Effector memory CD4-positive, alpha-beta T cell (primary cell): ENCODE measurements at places on chromosomes 4 and X.

- H3K27ac ChIP-seq, result no peak overlapping the region
- DNase-seq, result no peak
- H3K4me3 ChIP-seq, result no peak overlapping the region
- H3K4me1 ChIP-seq, result no peaks in the 10 kb centered on the region
- H3K27me3 ChIP-seq, result no peaks in the 10 kb centered on the region
Observed at GRCh38 chr4:106914223-106914622, 121.9 kb downstream of the DKK2 start.

DNA sequence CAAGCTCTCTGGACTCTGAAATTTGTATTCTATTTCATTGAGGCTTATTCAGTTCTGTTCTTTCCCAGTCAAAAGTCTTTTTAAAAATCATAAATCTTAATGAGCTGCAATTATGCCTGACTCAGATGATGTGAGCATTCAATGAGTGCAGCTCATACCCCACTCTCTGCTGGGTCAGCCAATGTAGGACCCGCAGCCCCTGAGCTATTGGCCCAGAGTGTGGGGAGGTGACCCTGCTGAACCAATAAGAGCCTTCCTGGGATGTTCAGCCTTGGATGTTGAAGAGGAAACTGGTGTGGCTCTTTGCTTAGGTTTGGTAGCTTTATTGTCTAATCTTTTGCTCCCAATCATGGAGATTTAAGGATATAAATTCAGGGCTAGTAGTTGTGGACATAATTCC is 12.1 kb upstream of the TCEAL4 start:
- H3K27me3 ChIP-seq, result no peaks in the 10 kb centered on the region
- H3K4me3 ChIP-seq, result no peak overlapping the region
- H3K4me1 ChIP-seq, result no peaks in the 10 kb centered on the region

- H3K4me1 ChIP-seq, result peaks cover 16% of the 10 kb centered on the region
- H3K4me3 ChIP-seq, result no peak overlapping the region
- DNase-seq, result no peak
- H3K27me3 ChIP-seq, result no peaks in the 10 kb centered on the region
- no peak overlapping the region for H3K27ac ChIP-seq
Observed at GRCh38 chr4:37812713-37813112, 13.8 kb upstream of the PGM2 start.

GRCh38 chrX:39267176-39267575 is 465.9 kb downstream of the MID1IP1 start:
- no peak overlapping the region for H3K27ac ChIP-seq
- no peak for DNase-seq
- no peak overlapping the region for H3K4me3 ChIP-seq
- no peaks in the 10 kb centered on the region for H3K36me3 ChIP-seq
- H3K27me3 ChIP-seq, result no peaks in the 10 kb centered on the region
- no peaks in the 10 kb centered on the region for H3K4me1 ChIP-seq

- H3K27ac ChIP-seq, result no peak overlapping the region
- H3K36me3 ChIP-seq, result no peaks in the 10 kb centered on the region
- H3K27me3 ChIP-seq, result no peaks in the 10 kb centered on the region
- no peak overlapping the region for H3K4me3 ChIP-seq
- no peaks in the 10 kb centered on the region for H3K4me1 ChIP-seq
Observed at GRCh38 chr4:175810073-175810730, 1.9 kb downstream of the GPM6A start.

DNA sequence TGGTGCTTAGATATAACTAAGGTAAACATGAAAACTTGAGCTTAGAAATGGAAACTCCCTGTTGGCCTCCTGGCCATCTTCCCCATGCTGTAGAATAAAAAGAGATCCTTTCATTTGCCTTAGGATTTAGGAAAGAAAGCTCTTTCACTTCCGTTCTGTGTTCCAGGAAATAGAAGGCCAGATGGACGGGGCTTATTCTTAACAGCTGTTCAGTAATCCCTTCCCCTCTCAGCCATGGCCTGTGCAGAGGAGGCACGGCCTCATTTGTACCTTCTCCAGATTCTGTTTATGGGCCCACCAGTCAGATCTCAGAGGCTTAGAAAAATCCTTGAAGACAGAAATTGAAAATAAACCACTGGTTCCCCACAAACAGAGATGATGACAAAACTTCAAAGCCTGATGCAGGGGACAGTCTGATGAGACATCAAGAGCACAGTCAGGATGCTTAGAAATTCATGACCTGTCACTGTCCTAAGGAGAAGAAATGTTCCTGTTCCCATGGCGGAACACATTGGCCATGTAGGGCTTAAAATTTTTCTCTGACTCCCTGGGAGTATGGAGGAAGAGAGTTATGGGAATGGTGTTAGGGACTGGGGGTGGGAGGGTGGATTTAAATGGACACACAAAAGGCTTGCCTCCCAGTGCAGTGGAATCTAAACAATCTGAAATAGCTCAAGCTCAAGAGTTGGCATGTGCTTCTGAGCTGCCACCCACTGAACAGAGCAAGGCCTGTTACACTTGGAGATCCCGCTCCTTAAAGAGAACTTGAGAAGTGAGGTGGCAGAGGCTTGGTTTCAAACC is 188.8 kb downstream of the SOWAHB start:
- H3K4me1 ChIP-seq, result no peaks in the 10 kb centered on the region
- no peaks in the 10 kb centered on the region for H3K36me3 ChIP-seq
- H3K27me3 ChIP-seq, result no peaks in the 10 kb centered on the region

- no peaks in the 10 kb centered on the region for H3K36me3 ChIP-seq
- no peak overlapping the region for H3K27ac ChIP-seq
- no peaks in the 10 kb centered on the region for H3K4me1 ChIP-seq
- no peaks in the 10 kb centered on the region for H3K27me3 ChIP-seq
Observed at GRCh38 chr4:138650495-138650894, 365.1 kb upstream of the NOCT start.

- no peak overlapping the region for H3K4me3 ChIP-seq
- H3K36me3 ChIP-seq, result no peaks in the 10 kb centered on the region
- no peak overlapping the region for H3K27ac ChIP-seq
- DNase-seq, result no peak
Observed at GRCh38 chrX:130772776-130773143, 130.2 kb downstream of the ENOX2 start.

GRCh38 chrX:150690126-150690525 is 3.1 kb upstream of the MTMR1 start:
- peaks cover 29% of the 10 kb centered on the region for H3K4me1 ChIP-seq
- H3K27me3 ChIP-seq, result no peaks in the 10 kb centered on the region
- no peak overlapping the region for H3K4me3 ChIP-seq
- no peak for DNase-seq
- peak overlapping the region; percentile 27 for H3K27ac ChIP-seq

GRCh38 chrX:143648705-143649104 is 12.8 kb upstream of the SLITRK4 start:
- no peaks in the 10 kb centered on the region for H3K4me1 ChIP-seq
- no peak for DNase-seq
- no peaks in the 10 kb centered on the region for H3K27me3 ChIP-seq
- H3K4me3 ChIP-seq, result no peak overlapping the region
- H3K27ac ChIP-seq, result no peak overlapping the region

- H3K4me3 ChIP-seq, result no peak overlapping the region
- no peaks in the 10 kb centered on the region for H3K27me3 ChIP-seq
- no peaks in the 10 kb centered on the region for H3K36me3 ChIP-seq
Observed at GRCh38 chr4:98166025-98166730, 22.9 kb upstream of the STPG2 start.

- no peaks in the 10 kb centered on the region for H3K36me3 ChIP-seq
- no peak for DNase-seq
Observed at GRCh38 chr4:96099031-96099430, 259.1 kb downstream of the PDHA2 start.

DNA sequence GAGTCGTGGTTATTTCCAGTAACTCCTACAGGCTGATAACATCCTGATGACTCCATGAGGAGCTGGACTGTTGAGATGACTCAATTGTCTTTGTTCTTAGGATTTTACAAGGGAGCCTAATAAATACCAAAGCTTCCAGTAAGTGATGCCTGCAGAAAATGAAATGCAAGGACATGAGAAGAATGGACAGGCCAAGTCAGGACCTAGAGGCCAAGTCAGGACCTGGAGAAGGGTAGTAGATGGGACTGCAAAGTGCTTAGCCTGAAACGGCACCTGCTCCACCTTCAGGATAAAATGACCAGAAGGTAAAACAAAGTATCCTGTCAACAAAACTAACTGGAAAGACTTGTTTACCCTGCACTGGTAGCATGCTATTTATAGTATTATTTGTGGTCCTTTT is 6.4 kb upstream of the SLC10A6 start:
- H3K4me3 ChIP-seq, result no peak overlapping the region
- H3K27ac ChIP-seq, result no peak overlapping the region
- no peaks in the 10 kb centered on the region for H3K27me3 ChIP-seq
- no peaks in the 10 kb centered on the region for H3K4me1 ChIP-seq
- H3K36me3 ChIP-seq, result no peaks in the 10 kb centered on the region
- DNase-seq, result no peak

GRCh38 chr4:119246177-119246733 is 33.7 kb downstream of the USP53 start:
- no peaks in the 10 kb centered on the region for H3K4me1 ChIP-seq
- no peak overlapping the region for H3K27ac ChIP-seq
- no peak for DNase-seq
- H3K27me3 ChIP-seq, result no peaks in the 10 kb centered on the region
- H3K36me3 ChIP-seq, result peaks cover 19% of the 10 kb centered on the region

DNA sequence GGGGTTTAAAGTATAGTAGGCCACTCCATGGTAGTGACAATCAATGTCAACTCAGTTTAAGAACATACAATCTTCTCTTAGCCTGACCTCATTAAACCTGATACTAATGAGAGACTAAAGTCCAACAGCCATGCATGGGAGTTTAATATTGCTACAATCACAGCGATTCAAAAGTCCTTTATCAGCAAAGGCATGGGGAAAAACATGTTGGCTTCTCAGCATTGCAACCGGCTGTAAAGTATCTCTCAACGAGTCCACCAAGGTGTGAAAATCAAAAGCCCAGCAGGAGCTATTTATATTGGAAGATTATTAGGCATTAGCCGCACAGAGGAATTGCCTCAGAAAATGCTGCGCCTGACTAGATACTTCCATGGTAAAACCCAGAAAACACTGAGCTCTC is 256.7 kb upstream of the PGRMC2 start:
- no peak overlapping the region for H3K4me3 ChIP-seq
- H3K36me3 ChIP-seq, result no peaks in the 10 kb centered on the region
- H3K4me1 ChIP-seq, result no peaks in the 10 kb centered on the region
- H3K27ac ChIP-seq, result no peak overlapping the region
- DNase-seq, result no peak
- no peaks in the 10 kb centered on the region for H3K27me3 ChIP-seq

DNA sequence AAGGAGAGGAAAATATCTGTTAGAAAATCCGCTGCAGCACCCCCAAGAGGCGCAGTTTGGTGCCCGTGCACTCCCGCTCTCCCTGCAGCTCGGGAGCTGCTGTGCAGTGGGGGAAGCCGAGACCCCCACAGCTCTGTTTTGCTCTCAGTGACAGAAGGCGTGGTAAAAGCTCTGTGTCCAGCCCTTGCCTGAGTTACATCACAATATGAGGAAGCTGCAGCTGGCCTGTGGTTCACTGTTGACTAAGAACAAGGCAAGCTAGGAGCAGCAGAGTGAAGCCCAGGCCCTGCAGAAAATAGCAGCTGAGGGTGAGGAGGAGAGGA is 88.5 kb upstream of the ADRA2C start:
- no peak overlapping the region for H3K27ac ChIP-seq
- no peaks in the 10 kb centered on the region for H3K36me3 ChIP-seq
- no peaks in the 10 kb centered on the region for H3K27me3 ChIP-seq
- H3K4me1 ChIP-seq, result no peaks in the 10 kb centered on the region
- no peak for DNase-seq

- no peak overlapping the region for H3K27ac ChIP-seq
- H3K4me1 ChIP-seq, result no peaks in the 10 kb centered on the region
- no peaks in the 10 kb centered on the region for H3K36me3 ChIP-seq
- no peak for DNase-seq
- no peaks in the 10 kb centered on the region for H3K27me3 ChIP-seq
- H3K4me3 ChIP-seq, result no peak overlapping the region
Observed at GRCh38 chr4:48024522-48024921, 8.0 kb downstream of the NIPAL1 start.

GRCh38 chr4:79197275-79198009 is 128.4 kb downstream of the NAA11 start:
- no peaks in the 10 kb centered on the region for H3K36me3 ChIP-seq
- H3K4me3 ChIP-seq, result no peak overlapping the region
- no peak for DNase-seq
- H3K27me3 ChIP-seq, result no peaks in the 10 kb centered on the region
- H3K27ac ChIP-seq, result no peak overlapping the region

- H3K27ac ChIP-seq, result no peak overlapping the region
- no peaks in the 10 kb centered on the region for H3K27me3 ChIP-seq
- H3K36me3 ChIP-seq, result no peaks in the 10 kb centered on the region
- no peaks in the 10 kb centered on the region for H3K4me1 ChIP-seq
- H3K4me3 ChIP-seq, result no peak overlapping the region
Observed at GRCh38 chr4:15495621-15496020, 25.9 kb downstream of the CC2D2A start.

- H3K4me1 ChIP-seq, result peaks cover 5% of the 10 kb centered on the region
- H3K27ac ChIP-seq, result no peak overlapping the region
- H3K4me3 ChIP-seq, result no peak overlapping the region
- DNase-seq, result no peak
- H3K27me3 ChIP-seq, result no peaks in the 10 kb centered on the region
- no peaks in the 10 kb centered on the region for H3K36me3 ChIP-seq
Observed at GRCh38 chr4:142334931-142335330, 511.2 kb downstream of the INPP4B start.

DNA sequence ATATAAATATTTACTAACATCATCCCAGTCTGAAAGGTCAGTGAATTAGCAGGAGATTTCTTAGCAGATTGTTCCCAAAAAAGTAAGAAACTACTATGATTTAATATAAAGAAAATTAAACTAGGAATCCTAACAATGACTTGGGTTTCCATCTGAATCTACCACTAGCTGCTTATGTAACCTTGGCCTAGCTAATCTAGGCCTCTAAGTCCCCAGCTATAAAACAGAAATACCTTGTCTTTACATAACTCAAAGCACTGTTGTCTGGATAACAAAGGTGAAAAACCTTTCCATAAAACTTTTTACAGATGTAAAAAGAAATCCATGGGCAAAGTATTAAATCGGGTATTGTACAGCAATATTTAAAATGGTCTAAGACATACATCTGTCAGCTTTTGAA is 3.0 kb downstream of the FBXL5 start:
- H3K36me3 ChIP-seq, result no peaks in the 10 kb centered on the region
- no peak overlapping the region for H3K4me3 ChIP-seq
- H3K27me3 ChIP-seq, result no peaks in the 10 kb centered on the region
- no peak overlapping the region for H3K27ac ChIP-seq

GRCh38 chr4:3262208-3263052 is 13.5 kb downstream of the MSANTD1 start:
- H3K4me3 ChIP-seq, result no peak overlapping the region
- H3K27me3 ChIP-seq, result no peaks in the 10 kb centered on the region
- no peak overlapping the region for H3K27ac ChIP-seq
- H3K4me1 ChIP-seq, result no peaks in the 10 kb centered on the region
- DNase-seq, result no peak

GRCh38 chr4:171880136-171880535 is 66.9 kb downstream of the GALNTL6 start:
- H3K27ac ChIP-seq, result no peak overlapping the region
- no peaks in the 10 kb centered on the region for H3K4me1 ChIP-seq
- no peak for DNase-seq
- H3K27me3 ChIP-seq, result no peaks in the 10 kb centered on the region
- no peaks in the 10 kb centered on the region for H3K36me3 ChIP-seq
